RPMI7951 (cell line): ENCODE measurements at places on chromosomes 5 and 9. TPM values are rescaled to one million over a fixed set of nuclear protein-coding genes. Genes with fewer than 3 reads are reported as not detected.

Gene TNC
- 167 and 188 TPM in 2 replicates for total RNA-seq

DNA sequence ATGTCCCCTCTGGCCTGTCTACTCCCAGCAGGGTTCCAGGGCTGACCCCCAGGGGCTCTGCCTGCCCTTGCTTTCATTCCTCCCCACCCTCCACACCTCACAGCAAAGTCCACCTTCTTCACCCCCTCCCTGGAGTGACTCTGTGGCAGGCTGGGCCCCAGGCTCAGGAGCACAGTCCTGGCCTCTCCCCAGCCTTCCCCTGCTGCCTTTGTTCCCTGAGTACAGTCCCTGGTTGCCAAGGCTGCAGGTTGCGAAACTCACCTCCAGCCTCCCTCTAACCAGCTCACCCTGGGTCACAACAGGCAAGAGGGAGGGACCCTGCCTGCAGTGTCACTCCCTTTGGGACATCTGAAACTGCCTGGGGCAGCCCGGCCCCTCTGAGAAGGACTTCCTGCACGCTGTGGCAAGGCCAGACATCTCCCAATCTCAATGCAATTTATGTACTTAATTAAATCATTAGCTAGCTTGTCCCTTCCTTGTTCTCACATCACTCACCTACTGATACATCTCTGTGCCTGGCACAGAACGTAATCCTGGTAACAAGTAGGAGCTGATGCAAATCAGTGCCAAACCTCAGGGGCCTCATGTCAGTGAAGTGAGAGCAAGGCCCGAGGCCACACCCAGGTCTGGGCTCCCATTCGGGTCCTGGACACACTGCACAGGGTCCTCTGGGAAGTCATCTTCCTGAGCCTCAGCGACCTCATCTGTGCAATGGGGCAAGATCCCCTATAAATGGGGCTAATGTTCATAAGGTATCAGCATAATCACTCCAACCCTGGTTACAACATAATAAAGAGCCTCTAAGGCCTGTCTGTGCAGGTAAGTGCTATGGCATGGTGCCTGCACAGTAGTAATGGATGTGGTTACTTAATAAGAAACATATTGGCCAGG lies 27.3 kb upstream of the TRIM14 start:
- peak; percentile 48 for DNase-seq

Gene SLC34A1
- not detected in 2 replicates for total RNA-seq

DNA sequence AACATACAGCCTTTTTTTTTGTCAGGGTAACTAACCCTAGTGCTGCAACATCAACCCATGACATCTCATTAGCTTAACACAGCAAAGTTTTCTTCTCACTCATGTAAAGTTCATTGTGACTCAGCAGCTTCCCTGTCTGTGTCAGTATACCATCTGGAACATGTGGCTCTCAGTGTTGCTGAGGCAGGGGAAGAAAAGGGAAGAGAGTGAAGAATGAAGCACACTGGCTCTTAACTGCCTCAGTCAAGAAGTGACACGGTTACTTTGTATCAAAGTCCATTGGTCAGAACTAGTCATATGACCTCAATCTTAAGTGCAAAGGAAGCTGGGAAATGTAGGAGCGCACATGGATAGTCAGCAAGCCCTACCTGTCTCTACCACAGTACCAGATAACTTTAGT lies 185.0 kb upstream of the ELL2 start:
- peak; percentile 62 for DNase-seq

DNA sequence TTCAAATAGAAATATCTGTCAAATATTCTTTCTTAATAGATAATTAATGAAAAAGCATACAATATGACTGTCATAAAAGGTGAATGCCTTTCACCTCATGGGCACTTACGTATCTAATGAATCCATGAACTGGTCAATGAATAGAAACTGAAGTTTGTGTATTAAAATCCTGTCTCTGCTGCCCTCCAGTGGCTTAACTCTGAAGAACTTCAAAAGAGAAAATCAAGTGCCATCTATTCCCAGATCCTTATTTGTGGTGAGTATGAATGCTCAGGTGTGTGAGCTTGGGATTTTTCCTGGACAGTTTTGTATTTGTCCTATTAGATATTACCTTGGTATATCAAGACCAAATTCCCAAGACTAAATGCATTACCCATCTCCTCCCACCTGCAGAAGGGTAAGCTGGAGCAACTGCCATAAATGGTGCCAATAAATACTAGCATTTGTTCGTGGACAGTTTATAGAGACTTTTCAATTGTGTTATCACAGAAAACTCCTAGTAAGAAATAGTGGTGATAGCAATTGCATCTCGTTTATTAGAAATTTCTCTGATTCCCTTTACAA lies 44.0 kb upstream of the SVEP1 start:
- DNase-seq: peak; percentile 66

Gene ATG12
- total RNA-seq: 58.7 and 64.4 TPM in 2 replicates

Gene MYMK
- not detected in 2 replicates for total RNA-seq

- DNase-seq: peak; percentile 24
Observed at GRCh38 chr9:17402309-17402708, 176.6 kb upstream of the SH3GL2 start.

Gene IRX1
- not detected in 2 replicates for total RNA-seq

DNA sequence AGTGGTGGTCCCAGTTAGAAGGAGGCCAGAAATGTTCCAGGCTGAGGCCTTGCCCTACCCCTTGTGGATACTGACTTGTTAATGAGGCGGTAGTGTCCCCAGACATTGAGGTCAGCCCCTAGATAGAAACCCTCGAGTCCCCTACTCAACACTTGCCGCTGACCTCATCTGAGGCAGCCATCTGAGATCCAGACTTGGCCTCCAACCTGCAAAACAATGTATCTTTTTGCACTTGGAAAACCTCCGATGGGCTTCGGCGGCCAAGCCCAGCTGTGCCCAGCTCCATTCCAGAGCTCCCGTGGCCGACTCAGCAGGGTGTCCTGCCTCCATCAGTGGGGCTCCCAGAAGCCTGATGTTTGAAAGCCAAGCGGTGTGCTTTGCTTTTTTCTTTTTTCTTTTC lies 122.1 kb downstream of the WNK2 start:
- DNase-seq: no peak

GRCh38 chr5:66149950-66150349 lies 5.8 kb downstream of the SREK1 start:
- no peak for DNase-seq

GRCh38 chr9:14780251-14780650 lies 57.7 kb upstream of the CER1 start:
- DNase-seq: no peak

DNA sequence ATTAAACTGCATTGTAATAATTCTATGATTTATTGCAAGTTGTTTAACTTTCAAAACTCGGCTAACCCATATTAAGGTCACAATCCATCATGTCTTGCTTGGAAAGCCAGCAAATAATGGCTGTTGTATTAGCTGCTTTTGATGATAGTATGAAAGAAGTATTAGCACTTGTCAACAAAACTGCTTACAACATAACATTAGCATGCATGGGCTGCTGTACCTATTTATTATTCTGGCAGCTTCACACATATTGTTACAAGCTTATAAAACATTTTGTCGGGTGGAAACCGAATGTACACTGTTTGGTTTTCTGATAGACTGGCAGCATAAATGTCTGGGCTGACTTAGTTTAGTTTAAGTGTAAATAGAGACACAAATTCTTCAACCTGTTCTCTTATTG lies 378.3 kb downstream of the KIAA0825 start:
- DNase-seq: no peak

- DNase-seq: no peak
Observed at GRCh38 chr9:83185488-83186154, 122.7 kb upstream of the RASEF start.

Gene RBM18
- 10.2 and 12.5 TPM in 2 replicates for total RNA-seq

Gene TRPM6
- under 0.01 TPM in 1 of 2 replicates, not detected in the other for total RNA-seq

GRCh38 chr5:107636555-107636954 lies 34.2 kb downstream of the EFNA5 start:
- DNase-seq: no peak
